Dermis microvascular lymphatic vessel endothelial cell (primary cell): ENCODE measurements at places on chromosomes 2 and 18.

DNA sequence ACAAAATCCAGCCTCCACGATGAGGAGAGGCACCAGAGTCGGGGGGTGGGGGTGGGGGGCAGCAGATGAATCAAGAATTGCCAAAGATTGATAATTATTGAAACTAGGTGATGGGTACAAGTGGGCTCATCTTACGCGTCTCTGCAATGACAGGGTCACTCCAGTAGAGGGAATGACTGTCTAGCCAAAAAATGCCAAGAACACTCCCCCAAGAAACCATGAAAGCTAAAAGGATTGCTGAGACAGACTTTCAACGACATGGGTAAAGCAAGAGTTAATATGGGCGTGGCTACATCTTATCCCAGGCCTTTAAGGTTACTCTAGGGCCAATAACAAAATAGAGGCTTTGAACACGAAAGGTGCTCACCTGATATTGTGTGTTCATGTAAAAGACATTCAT, 86.5 kb downstream of the STK39 start:
- peak; percentile 6 for DNase-seq

DNA sequence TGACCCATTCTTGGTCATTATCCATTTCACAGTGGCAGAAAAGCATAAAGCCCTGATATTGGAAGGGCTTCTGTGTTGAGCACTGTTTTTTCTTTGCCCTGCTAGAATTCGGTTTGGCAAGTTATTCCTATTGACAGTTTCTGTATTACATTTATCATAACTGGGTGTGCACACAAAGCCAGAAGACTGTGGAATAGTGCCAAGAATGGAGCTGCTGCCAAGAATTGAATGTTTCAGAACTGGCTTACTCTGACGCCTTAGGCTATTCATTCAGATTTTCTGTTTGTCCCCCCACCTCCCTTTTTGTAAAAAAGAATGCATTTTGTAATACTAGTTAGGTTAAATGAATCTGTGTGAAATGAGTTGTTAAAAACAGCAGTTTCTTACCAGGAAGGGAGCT, 12.7 kb downstream of the KDM3A start:
- DNase-seq, result peak; percentile 67

GRCh38 chr2:125085904-125086303, 1060.8 kb downstream of the CNTNAP5 start:
- no peak for DNase-seq

DNA sequence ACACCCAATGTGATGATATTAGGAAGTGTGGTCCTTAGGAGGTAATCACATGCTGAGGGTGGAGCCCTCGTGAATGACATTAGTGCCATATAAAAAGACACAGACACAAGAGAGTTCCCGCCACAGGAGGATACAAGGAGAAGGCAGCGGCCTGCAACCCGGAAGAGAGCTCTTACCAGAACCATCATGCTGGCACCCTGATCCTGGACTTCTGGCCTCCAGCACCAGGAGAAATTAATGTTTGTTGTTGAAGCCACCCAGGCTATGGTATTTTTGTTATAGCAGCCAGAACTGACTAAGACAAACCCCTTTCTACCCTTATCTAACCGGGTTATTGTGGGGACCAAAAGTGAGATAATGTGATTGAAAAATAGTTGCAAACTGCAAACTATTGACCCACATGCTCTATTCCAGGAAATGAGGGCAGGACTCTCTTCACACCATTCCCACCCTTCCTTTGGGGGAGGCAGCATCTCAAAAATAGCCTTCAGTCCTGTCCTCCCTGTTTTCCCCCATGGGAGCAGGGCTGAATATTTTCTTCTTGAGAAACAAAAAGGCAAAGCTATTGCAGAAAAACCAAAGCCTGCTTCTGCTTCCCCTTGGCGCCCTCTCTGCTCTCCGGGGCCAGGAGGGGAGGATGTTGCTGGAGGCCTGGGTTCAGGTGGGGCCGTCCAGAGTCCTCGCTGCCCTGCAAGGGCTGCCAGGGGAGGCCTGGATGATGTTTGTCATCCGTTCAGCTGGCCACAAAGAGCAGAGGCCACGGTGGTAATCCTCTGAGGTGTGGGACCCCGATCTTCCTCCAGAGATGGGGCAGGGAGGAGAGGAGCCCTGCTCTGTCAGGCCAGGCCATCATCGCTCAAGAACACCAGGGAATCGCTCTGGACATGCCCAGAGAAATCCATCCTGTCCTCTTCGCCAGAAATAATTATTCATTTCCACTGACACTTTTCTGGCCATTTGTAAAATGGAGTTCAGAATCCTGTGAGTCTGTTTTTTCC, 73.8 kb upstream of the HAAO start:
- no peak for DNase-seq

- DNase-seq, result peak; percentile 72
Measured at GRCh38 chr2:109331896-109332848, 203.2 kb downstream of the SH3RF3 start.

DNA sequence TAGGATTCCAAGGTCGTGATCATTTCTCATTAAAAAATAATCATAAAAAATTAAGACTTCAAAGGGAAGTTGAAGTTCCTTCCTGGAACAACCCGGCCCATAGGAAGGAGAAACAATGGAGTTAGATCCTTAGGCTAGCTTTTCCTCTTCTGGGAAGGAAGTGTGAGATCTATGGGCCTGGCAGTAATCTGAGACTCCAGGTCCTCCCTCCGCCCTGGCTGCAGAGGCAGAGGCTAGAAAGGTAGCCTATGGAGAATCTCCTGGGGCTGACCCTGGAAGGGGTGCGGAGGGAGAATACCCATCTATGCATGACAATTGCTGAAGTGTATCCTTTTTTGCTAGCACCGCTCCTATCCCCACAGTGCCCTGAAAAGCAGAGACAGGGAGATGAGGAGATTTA, 37.9 kb downstream of the TRIB2 start:
- no peak for DNase-seq

DNA sequence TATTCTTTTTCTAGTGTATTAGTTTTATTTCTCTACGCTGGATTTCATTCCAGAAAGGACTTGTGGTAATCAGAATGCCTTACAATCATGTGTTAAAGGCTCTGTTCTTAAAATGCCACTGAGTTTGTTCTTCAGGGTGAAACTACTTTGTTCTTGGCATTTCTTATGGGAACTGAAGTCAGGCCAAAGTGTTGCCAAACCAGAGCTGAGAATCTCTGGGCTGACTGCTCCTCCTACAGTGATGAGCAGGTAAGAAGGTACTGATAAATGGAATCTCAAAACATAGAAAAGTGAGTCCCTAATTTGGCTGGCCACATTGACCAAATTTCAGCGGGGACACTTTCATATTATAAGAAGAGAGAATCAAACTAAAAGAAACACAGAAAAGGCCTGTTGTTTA, 55.1 kb upstream of the ZNF397 start:
- DNase-seq, result no peak

DNA sequence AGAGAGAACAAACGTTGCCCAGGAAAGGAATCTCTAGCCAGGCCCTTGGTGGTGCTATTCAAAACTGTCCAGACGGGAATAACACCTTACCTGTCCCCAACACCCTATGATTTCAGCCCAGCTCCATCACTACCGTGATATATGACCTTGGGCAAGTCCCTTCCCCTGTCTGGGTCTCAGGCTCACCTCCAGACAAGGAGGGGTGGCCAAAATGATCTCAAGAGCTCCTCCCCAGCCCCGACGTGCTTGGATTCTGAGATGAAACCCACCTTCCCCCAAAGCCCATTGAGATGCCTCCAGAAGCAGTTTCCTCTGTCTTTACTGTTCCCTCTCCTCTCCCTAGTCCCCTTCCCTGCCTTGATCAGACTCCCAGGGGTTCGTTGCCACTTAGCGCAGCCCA, 1.5 kb downstream of the KCNK3 start:
- no peak for DNase-seq

DNA sequence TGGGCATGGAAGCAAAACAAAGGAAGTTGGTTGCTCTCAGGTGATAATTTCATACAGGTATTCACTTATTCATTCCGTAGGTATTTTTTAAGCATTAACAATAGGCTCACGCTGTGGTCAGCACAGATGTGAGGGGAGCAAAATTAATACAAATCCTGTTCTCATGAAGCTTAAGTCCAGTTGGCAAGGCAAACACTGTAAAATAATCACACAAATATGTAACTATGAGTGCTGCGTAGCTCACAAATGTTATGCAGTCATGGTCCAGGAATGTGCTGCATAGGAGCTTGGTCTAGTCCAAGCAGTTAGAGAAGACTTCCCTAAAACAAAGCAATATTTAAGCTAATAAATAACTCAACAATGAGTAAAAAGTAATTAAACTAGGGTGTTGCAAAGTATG, 23.9 kb downstream of the SP5 start:
- DNase-seq, result no peak
